ENCODE measurements at places on chromosomes 5 and 9. TPM values are rescaled to one million over a fixed set of nuclear protein-coding genes. Genes with fewer than 3 reads are reported as not detected.

- no peaks in the 10 kb centered on the region for H3K4me1 ChIP-seq
- no peaks in the 10 kb centered on the region for H3K27me3 ChIP-seq
- no peak for DNase-seq
- H3K36me3 ChIP-seq: no peaks in the 10 kb centered on the region
These were observed 87.2 kb downstream of the PGM5 start for GRCh38 chr9:68443624-68444023.

DNA sequence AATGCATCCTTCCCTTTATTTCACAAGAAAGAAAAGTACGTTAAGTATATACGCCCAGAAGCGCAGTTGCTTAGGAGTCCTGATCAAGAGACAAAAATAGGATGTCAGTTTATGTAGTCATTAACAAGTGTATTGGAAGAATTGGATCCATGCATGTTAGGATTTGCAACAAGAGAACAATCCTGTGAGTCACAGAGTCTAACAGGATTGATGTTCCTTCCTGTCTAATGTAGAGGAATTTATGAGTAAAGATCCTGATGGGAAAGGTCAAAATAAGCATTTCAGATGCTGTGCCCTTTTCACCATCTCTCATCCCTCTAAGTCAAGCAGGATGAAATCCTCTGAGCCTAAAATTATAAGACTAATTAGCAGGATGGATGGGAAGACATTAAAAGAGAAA, 406.0 kb upstream of the GRIA1 start:
- no peak overlapping the region for H3K4me3 ChIP-seq
- no peaks in the 10 kb centered on the region for H3K36me3 ChIP-seq
- H3K4me1 ChIP-seq: no peaks in the 10 kb centered on the region
- DNase-seq: no peak
- H3K27ac ChIP-seq: no peak overlapping the region

DNA sequence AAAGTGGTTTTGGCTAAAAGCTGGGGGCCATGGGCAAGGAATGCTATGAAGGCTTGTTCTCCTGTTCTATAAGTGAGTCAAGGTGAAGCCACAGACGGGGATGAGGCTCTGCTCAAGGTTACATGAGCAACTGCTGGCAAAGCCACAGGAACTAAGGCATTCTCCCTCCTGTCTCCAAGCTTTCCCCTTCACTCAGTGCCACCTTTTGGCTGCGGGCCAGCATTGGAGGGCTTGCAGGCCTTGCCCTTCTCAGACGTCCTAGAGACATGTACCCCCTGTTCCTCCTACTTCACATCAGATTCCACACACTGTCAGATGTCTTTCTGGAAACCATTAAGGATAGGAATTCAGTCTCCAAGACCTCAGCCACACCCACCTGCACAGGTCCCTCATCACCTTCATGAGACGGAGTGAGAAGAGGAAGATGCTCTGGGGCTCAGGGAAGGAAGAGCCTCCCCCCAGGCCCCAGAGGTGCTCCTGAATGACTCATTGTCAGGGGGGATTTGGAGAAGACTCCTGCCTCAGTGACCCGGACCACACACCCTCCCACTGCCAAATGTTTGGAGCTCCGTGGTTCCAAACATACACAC, 20.5 kb upstream of the MEIKIN start:
- no peak for DNase-seq
- no peaks in the 10 kb centered on the region for H3K36me3 ChIP-seq
- H3K27me3 ChIP-seq: no peaks in the 10 kb centered on the region

- no peaks in the 10 kb centered on the region for H3K27me3 ChIP-seq
- no peaks in the 10 kb centered on the region for H3K36me3 ChIP-seq
- DNase-seq: no peak
- H3K4me3 ChIP-seq: no peak overlapping the region
- no peaks in the 10 kb centered on the region for H3K4me1 ChIP-seq
- no peak overlapping the region for H3K27ac ChIP-seq
These were observed 91.5 kb downstream of the CDH6 start for GRCh38 chr5:31285025-31285424.

DNA sequence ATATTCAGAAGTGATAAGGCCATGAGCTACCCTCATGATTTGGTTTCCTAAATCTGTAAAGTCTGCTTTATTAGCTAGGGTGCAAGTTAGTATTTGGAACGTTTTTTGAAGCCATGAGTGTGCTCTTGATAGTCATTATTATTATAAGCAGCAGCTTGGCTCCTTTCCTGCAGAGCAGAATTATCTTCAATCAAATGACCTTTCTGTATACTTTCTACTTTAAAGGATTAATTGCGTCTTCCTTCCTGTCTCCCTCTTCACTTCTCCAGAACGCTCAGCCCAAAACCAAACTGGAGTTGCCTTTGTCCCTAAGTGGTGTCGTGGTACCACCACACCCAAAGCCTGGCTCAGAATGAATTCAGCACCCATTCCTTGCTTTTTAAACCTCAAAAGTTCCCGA, 211.3 kb downstream of the ARHGAP26 start:
- peak overlapping the region; percentile 31 for H3K27ac ChIP-seq
- H3K36me3 ChIP-seq: no peaks in the 10 kb centered on the region
- DNase-seq: no peak
- H3K4me3 ChIP-seq: no peak overlapping the region
- peaks cover 24% of the 10 kb centered on the region for H3K4me1 ChIP-seq
- H3K27me3 ChIP-seq: no peaks in the 10 kb centered on the region

- H3K4me3 ChIP-seq: no peak overlapping the region
- no peaks in the 10 kb centered on the region for H3K4me1 ChIP-seq
- H3K27me3 ChIP-seq: no peaks in the 10 kb centered on the region
- no peaks in the 10 kb centered on the region for H3K36me3 ChIP-seq
- no peak overlapping the region for H3K27ac ChIP-seq
- DNase-seq: no peak
These were observed 53.5 kb downstream of the GRIA1 start for GRCh38 chr5:153543959-153544470.

GRCh38 chr9:99433555-99433954, 211.5 kb downstream of the SEC61B start:
- H3K4me1 ChIP-seq: peaks cover 9% of the 10 kb centered on the region
- no peaks in the 10 kb centered on the region for H3K36me3 ChIP-seq
- no peak for DNase-seq
- no peaks in the 10 kb centered on the region for H3K27me3 ChIP-seq
- no peak overlapping the region for H3K4me3 ChIP-seq

DNA sequence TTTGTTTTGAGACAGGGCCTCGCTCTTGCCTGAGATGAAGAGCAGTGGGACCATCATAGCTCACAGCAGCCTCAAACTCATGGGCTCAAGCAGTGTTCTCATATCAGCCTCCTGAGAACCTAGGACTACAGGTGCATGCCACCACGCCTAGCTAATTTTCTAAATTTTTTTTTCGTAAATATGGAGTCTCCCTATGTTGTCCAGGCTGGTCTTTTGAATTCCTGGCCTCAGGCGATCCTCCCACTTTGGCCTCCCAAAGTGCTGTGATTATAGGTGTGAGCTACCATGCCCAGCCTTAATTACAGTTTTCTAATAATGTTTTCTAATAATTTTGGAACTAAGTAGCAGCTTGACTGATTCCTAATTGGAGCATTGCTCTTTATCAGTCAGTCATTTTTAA, 15.1 kb downstream of the GAPVD1 start:
- no peak overlapping the region for H3K4me3 ChIP-seq
- no peaks in the 10 kb centered on the region for H3K27me3 ChIP-seq
- DNase-seq: no peak
- no peak overlapping the region for H3K27ac ChIP-seq
- H3K4me1 ChIP-seq: peaks cover 38% of the 10 kb centered on the region

DNA sequence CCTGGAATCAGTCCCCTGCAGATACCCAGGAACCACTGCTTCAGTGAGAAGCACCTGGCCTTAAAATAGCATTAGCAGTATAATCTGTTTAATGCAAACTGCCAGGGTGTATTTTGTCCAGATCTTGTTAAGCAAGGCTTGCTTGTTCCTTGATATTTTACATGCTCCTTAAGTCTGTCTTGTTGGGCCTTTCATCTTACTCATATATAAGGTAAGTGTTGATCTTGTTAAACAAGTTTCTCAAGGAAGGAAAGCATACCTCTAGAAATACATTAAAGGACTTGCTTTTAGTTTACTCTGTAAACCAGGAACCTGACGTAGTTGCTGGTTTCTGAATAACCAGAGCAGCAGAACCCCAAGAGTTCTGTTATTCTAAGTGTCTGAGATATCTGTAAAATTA, 13.7 kb downstream of the HSPA4 start:
- H3K4me1 ChIP-seq: peaks cover 41% of the 10 kb centered on the region
- no peaks in the 10 kb centered on the region for H3K27me3 ChIP-seq
- no peak for DNase-seq
- H3K36me3 ChIP-seq: no peaks in the 10 kb centered on the region
- H3K4me3 ChIP-seq: no peak overlapping the region
- no peak overlapping the region for H3K27ac ChIP-seq

DNA sequence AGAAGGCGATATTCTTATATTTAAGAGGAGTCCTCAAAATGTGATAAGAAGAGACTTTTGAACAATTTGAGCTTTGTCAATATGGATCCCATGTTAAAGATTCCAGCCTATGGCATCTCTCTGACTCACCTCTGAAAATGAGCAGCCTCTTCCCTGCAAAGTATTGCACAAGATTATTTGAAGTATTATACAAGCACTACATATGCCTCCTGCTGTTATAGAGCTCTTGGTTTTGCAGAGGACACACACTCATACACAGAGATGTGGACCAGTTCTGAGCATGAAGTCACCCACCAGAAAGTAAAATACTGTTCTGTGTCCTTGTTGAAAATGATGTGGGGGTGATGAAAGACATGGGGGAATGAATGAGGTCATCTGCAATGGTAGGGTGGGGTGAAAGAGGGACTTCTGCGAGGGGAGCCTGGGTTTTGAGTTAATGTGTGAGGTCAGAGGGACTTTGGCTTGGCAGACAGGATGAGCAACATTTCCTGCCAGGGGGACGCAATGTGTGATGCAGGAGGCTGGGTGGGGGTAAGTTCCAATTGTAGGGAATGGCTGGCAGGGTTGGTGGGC, 25.8 kb downstream of the FBXL7 start:
- H3K4me1 ChIP-seq: peaks cover 21% of the 10 kb centered on the region
- H3K36me3 ChIP-seq: no peaks in the 10 kb centered on the region
- no peak overlapping the region for H3K4me3 ChIP-seq
- H3K27ac ChIP-seq: no peak overlapping the region
- no peak for DNase-seq

DNA sequence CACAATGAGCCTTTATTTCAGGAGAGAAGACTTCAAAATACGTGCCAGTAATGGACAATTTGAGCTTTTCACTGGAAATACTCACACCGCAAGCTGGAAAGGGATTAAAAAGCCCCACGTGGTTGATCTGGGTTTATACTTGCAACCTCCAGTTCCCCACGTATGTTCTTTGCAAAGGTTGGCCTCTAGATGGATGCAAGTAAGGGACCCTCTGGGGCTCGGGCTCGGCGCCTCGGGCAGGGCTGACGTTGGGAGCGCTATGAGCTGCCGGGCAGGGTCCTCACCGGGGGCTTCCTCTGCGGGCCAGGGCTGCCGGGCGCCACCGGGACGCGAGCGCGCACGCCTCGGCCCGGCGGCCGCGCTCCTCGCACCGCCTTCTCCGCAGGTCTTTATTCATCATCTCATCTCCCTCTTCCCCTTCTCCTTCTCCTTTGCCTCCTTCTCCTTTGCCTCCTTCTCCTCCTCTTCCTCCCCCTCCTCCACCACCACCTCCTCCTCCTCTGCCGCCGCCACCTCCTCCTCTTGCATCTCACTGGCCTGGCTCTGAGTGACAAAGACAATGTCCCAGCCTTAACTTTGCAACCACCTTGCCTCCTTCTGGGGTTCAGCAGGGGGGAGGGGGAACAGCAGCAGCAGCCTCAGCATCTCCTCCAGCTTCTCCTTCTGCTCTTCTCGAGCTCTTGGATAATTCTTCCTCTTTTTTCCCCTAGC, 701 bp upstream of the ZNF462 start:
- H3K36me3 ChIP-seq: no peaks in the 10 kb centered on the region
- H3K27me3 ChIP-seq: no peaks in the 10 kb centered on the region
- no peak for DNase-seq
- peak overlapping the region; percentile 80 for H3K4me3 ChIP-seq

DNA sequence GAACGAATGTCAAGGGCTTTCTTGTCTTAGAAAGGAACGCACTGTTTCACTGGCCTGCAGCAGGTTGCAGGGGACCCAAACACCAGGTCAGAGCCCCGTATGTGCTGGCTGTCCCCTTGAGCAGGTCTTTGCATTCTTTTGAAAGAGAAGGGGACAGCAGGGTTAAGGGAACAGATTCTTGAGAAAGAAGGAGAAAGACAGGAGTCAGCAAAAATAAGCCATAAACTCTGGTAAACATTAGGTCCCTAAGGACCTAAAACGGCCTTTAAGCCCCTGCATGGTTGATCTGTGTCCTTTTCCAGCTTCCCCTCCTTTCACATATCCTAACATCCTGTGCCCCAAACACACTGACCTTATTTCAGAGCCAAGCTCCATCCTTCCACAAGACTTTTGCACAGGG, 190.8 kb upstream of the ADRA1B start:
- no peak overlapping the region for H3K27ac ChIP-seq
- H3K36me3 ChIP-seq: no peaks in the 10 kb centered on the region
- H3K4me3 ChIP-seq: no peak overlapping the region
- DNase-seq: no peak

DNA sequence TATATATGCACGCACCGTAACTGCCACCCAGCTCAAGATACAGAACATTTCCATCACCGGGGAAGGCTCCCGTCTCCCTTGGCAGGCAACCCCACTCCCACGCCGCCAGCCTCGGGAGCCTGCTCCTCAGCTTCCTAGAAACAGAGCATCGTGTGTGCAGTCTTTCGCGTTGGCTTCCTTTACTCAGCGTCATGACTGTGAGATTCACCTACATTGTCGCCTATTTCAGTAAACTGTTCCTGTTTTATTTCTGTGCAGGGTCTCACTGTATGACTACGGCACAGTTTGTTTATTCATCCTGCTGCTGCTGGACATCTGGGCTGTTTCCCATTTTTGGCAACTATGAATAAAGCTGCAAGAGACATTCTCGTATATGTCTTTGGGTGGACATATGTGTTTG, 90.7 kb downstream of the STK10 start:
- no peak overlapping the region for H3K27ac ChIP-seq
- no peak for DNase-seq
- H3K27me3 ChIP-seq: no peaks in the 10 kb centered on the region
- H3K36me3 ChIP-seq: peaks cover 6% of the 10 kb centered on the region
- peaks cover 2% of the 10 kb centered on the region for H3K4me1 ChIP-seq

DNA sequence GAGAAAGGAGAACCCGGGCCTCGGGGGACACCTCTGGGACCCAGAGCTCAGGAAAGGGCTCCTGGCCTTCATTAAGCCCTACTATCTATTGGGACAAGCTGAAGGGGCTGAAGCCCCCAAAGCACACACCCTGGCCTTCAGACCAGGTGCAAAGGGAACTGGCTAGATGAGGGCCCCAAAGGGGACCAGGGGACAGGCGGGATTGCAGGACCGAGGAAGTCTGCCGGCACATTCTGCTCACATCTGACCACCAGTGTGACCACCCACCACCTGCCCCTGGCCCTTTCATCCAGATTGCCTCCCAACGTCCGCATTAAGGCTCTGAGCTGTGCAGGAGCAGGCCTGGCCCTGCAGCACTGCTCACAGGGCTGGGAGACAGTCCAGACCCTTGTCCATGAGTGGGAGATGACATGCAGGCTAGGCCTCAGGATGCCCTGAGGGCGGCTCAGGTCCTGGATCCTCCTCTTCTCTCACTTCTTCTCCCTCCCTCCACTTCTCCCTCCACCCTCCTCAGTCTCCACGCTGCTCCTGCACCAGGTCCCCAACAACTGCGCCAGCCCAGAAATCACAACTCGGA, 19.2 kb downstream of the PSD2 start:
- no peaks in the 10 kb centered on the region for H3K4me1 ChIP-seq
- H3K27ac ChIP-seq: no peak overlapping the region
- H3K4me3 ChIP-seq: no peak overlapping the region
- DNase-seq: no peak

NAA35 gene
- total RNA-seq: 20.1 TPM

CPLANE1 gene
- 26.5 TPM for total RNA-seq

CDHR2 gene
- total RNA-seq: not detected

IRX2 gene
- total RNA-seq: 3.7 TPM

C1QTNF3 gene
- 7.1 TPM for total RNA-seq

POU5F2 gene
- 3.2 TPM for total RNA-seq

HMHB1 gene
- total RNA-seq: not detected

All from vagina (tissue), 2 donors.